ENCODE measurements at places on chromosomes 16 and 17.

- no peak for DNase-seq
Measured at GRCh38 chr17:40168262-40168832, 8.9 kb upstream of the RAPGEFL1 start.

GRCh38 chr16:2838928-2839327 lies 8.8 kb downstream of the ZG16B start:
- no peak for DNase-seq

DNA sequence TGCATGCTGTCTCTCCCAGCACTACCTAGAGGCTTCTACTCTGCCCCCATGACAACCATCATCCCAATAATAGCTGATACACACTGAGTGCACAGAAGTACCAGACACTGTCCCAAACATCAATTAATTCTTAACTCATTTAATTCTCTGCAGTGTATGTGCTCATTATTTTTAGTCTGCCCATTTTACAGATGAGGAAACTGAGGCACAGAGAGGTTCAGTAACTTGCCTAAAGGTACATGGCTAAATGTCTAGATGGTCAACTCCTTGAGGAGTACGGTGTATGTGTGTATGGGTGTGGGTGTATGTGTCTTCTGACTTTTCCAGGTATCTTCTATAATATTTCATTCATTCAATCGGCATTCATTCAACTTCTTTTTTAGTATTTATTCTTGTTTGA lies 407.9 kb downstream of the SOX9 start:
- DNase-seq: no peak

DNA sequence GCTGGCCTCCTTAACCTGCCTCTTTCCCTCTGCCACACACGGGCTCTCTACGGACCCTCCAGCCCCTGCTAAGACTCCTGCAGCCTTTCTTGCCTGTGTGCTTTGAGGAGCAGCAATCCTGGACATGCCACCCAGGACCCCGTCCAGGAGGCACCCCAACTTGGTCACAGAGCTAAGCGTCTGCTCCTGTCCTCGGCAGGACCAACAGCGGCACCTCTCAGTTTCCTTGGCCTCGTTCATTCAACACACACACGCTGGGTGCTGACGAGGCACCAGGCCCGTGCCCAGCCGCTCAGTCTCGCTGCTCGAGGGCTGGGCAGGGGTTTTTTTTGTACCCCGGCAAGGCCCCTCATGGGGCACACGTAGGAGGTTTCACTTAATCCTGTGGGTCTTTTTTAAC lies 15.2 kb downstream of the RPH3AL start:
- DNase-seq: no peak

GRCh38 chr16:2859686-2860265 lies 1.8 kb upstream of the PRSS22 start:
- no peak for DNase-seq

- no peak for DNase-seq
Measured at GRCh38 chr17:29885031-29885640, 44.9 kb downstream of the SSH2 start.

DNA sequence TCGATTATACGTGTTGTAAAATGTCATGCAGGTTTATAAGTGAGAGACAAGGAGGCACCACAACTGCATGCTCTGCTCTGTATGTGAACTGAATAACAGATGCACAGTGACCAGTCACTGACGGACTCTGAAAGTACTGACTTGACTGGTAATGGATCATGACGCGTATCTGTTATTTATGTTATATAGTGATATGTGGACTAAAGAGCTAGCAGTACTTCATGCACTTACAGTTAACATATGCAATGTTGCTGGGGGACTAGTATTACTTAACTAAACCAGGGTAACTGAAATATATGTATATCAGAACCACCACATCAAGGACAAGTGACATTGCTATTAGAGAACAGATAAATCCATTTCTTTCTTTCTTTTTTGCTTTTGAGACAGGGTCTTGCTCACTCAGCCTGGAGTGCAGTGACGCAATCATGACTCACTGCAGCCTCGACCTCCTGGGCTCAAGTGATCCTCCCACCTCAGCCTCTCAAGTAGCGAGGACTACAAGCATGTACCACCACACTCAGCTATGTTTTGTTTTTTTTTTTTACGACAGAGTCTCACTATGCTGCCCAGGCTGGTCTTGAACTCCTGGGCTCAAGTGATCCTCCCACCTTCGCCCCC lies 17.2 kb downstream of the COIL start:
- DNase-seq: no peak

- no peak for DNase-seq
Measured at GRCh38 chr16:19963301-19963700, 78.7 kb upstream of the GPRC5B start.

GRCh38 chr16:31219154-31219741 lies 2.3 kb upstream of the PYDC1 start:
- no peak for DNase-seq

DNA sequence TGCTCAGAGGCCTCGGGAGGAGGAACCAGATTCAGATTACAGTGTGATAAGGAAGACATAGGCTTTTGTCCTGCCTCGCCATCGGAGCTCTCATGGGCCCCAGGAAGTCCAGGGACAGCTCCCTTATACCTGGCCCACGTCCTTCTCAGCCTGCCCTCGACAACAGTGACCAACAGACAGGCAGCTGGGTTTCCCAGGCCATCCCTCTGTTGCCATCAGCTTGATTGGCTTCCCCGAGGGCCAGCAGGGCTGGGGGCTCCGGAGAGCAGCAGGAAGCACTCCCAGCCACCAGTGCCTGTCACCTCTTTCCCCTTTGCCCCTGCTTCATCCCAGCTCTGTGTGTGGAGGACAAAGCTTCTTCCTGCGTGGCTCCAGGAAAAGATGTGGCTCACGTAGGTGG lies 17.6 kb downstream of the CD300A start:
- DNase-seq: no peak

- DNase-seq: no peak
Measured at GRCh38 chr17:72613396-72613795, 479.1 kb downstream of the SLC39A11 start.
